DMS79 treated with DMSO at 0.1 percent for 48 hours (cell line): ENCODE measurements at places on chromosomes 5 and 9.
A peak's percentile ranks its signal among the peaks of the same experiment; 100 is the strongest.

DNA sequence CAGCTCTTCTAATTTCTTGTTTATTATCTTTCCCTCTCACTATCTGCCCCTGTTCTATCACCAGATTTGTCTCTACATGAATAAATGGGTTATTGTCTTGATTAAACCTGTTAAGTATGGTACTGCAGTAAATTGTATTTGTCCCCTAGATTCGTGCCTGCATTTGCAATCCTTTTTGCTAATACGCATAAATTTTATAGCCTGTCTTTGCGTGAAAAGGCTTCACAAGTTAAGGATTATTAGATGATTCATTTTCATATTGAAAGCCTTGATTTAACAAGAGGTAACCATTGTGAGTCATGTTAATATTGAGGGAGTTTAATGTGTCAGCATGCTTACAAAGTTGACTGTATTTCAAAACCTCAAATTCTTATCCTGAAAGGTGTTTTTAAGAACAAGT is 204.6 kb downstream of the PCSK1 start:
- DNase-seq = no peak

DNA sequence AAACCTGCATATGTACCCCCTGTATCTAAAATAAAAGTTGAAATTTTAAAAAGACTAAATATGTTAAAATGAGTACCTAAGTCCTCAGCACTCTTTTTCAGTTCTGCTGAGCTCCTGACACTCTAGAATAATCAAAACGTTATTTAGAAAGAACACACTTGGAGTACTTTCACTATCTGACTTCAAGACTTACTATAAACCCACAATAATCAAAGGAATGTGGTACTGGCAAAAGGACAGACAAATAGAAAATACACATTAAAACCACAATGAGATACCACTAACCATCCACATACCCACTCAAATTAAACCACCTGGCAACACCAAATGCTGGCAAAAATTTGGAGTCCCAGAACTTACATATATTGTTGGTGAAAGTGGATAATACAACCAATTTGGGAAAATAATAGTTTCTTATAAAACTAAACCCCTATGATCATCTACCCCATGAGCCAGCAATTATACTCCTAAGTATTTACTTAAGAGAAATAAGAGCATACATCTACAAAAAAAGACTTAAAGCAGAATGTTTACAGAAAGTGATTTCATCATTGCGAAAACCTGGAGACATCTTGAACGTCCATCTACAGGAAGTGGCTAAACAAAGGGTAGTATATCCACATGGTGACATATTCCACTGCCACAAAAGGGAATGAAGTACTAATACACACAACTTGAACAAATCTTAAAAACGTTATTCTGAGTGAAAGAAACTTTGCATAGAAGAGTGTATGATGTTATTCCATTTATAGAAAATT is 12.8 kb upstream of the PRSS3 start:
- no peak for DNase-seq

DNA sequence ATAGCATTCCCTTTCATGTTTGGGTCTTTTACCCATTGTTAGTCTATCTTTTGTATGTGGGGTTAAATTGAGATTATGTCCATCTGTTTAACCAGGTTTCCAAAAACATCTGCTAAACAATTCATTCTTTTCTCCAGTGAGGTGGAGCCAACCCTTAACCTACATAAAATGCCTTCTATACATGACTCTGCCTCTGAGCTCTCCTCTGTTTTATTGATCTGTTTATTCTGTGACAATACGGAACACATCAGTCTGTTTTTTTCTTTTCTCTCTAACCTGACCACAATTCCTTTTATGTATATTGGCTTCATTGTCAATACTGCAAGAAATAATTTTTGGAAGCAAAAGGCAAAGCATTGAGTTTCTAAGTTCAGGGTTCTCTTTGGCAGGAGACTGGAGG is 9.9 kb upstream of the ARL15 start:
- no peak for DNase-seq

GRCh38 chr5:180910735-180911134 is 11.8 kb downstream of the BTNL8 start:
- no peak for DNase-seq

- peak; percentile 46 for DNase-seq
These were observed 739 bp downstream of the C9orf72 start for GRCh38 chr9:27572566-27572917.

- DNase-seq = no peak
These were observed 1.7 kb downstream of the SLC1A3 start for GRCh38 chr5:36607838-36608783.
